ENCODE measurements at places on chromosomes 16 and 17.

GRCh38 chr17:29567554-29568330 lies 759 bp upstream of the TP53I13 start:
- H3K27me3 ChIP-seq, result no peaks in the 10 kb centered on the region
- H3K27ac ChIP-seq, result peak overlapping the region; percentile 91
- H3K4me1 ChIP-seq, result peaks cover 23% of the 10 kb centered on the region
- peak; percentile 73 for DNase-seq
- H3K4me3 ChIP-seq, result peak overlapping the region; percentile 97
- H3K36me3 ChIP-seq, result no peaks in the 10 kb centered on the region

GRCh38 chr17:7306911-7307685 lies at the start of gene EIF5A:
EIF5A (plus strand) TSS chr17:7307628; CDS start chr17:7309636, 2,008 bp downstream.
- H3K36me3 ChIP-seq, result peaks cover 24% of the 10 kb centered on the region
- peak; percentile 96 for DNase-seq
- H3K4me3 ChIP-seq, result peak within 1 kb of the TSS; percentile 88

- peaks cover 25% of the 10 kb centered on the region for H3K4me1 ChIP-seq
- H3K27ac ChIP-seq, result peak overlapping the region; percentile 64
- DNase-seq, result no peak
- H3K36me3 ChIP-seq, result peaks cover 13% of the 10 kb centered on the region
- H3K4me3 ChIP-seq, result peak overlapping the region; percentile 29
Observed at GRCh38 chr17:75124041-75124818, 7.3 kb downstream of the NT5C start.

DNA sequence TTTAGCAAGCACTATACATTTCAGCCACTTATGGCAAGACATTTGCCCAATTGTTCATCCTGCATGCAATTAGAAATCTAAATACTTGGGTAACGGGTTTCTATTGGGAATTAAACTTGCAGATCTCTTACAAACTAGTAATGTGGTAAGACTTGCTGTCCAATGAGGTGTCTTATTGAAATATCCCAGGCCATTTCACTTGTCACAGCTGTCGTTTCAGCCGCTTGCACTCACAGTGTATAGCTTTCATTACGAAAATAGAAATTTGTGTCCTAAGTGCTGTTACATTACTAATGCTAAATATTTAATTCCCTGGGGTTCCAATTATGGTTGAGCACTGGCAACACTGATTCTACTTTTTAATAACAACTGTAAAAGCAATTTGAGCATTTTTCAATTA lies 40.3 kb upstream of the IRX5 start:
- H3K27me3 ChIP-seq, result no peaks in the 10 kb centered on the region
- H3K4me1 ChIP-seq, result no peaks in the 10 kb centered on the region
- H3K36me3 ChIP-seq, result no peaks in the 10 kb centered on the region
- DNase-seq, result no peak
- H3K27ac ChIP-seq, result no peak overlapping the region

GRCh38 chr17:29650396-29650795 lies 27.7 kb upstream of the CORO6 start:
- no peaks in the 10 kb centered on the region for H3K27me3 ChIP-seq
- peak overlapping the region; percentile 72 for H3K27ac ChIP-seq
- no peak for DNase-seq
- H3K36me3 ChIP-seq, result peaks cover 28% of the 10 kb centered on the region

DNA sequence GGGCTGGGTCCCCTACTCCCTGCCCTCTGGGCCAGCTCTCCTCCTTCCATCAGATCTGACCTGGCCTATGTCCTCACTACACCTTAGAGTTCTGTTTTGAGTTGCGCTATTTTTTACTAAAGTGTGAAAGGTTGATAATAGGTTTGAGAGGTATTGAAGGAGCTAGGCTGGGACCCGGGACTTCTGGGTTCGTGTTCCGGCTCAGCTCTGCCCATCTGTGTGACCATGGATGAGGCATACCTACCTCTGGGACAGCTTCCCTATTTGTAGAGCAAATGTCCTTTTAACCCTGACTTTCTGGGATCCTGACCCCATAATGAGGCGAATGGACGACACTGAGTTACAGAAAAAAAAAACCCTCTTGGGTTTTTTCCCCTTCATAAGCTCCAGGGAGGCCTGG lies 36.0 kb downstream of the IL21R start:
- peaks cover 5% of the 10 kb centered on the region for H3K36me3 ChIP-seq
- DNase-seq, result no peak
- peaks cover 2% of the 10 kb centered on the region for H3K4me1 ChIP-seq
- no peak overlapping the region for H3K4me3 ChIP-seq
- H3K27ac ChIP-seq, result no peak overlapping the region
- no peaks in the 10 kb centered on the region for H3K27me3 ChIP-seq

GRCh38 chr16:81863630-81864352 lies 84.7 kb downstream of the PLCG2 start:
- H3K4me1 ChIP-seq, result peaks cover 56% of the 10 kb centered on the region
- no peaks in the 10 kb centered on the region for H3K27me3 ChIP-seq
- peak; percentile 53 for DNase-seq
- peaks cover 27% of the 10 kb centered on the region for H3K36me3 ChIP-seq
- peak overlapping the region; percentile 92 for H3K27ac ChIP-seq

- H3K27ac ChIP-seq, result no peak overlapping the region
- DNase-seq, result no peak
- no peaks in the 10 kb centered on the region for H3K4me1 ChIP-seq
- H3K36me3 ChIP-seq, result no peaks in the 10 kb centered on the region
- H3K27me3 ChIP-seq, result peaks cover 15% of the 10 kb centered on the region
Observed at GRCh38 chr16:88317613-88317965, 65.2 kb upstream of the ZNF469 start.

- H3K27me3 ChIP-seq, result no peaks in the 10 kb centered on the region
- H3K4me3 ChIP-seq, result no peak overlapping the region
- H3K36me3 ChIP-seq, result no peaks in the 10 kb centered on the region
Observed at GRCh38 chr16:15548482-15548891, 94.5 kb downstream of the MARF1 start.

DNA sequence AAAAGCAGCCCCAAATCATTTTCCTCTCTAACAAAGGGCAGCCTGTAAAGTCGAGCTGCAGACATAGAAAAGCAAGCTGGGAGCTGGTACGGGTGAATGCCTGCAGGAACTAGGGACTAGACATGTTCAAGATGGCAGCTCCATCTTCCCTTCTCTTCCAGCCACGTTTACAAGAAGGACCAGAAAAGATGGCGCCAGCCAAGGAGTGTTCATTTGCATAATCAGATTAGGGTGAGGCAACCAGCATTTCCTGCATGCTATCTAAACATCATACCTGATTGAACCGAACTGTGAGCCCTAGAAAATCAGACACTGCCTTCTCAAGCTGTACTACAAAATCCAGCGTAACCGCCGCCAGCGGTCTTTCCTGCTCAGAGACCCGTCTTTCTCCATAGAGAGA lies 896.8 kb downstream of the CDH11 start:
- no peak overlapping the region for H3K27ac ChIP-seq
- no peak for DNase-seq
- no peaks in the 10 kb centered on the region for H3K36me3 ChIP-seq
- H3K27me3 ChIP-seq, result no peaks in the 10 kb centered on the region
- H3K4me1 ChIP-seq, result no peaks in the 10 kb centered on the region
- H3K4me3 ChIP-seq, result no peak overlapping the region

- H3K27ac ChIP-seq, result no peak overlapping the region
- peaks cover 4% of the 10 kb centered on the region for H3K27me3 ChIP-seq
- no peak for DNase-seq
- no peaks in the 10 kb centered on the region for H3K4me1 ChIP-seq
- H3K36me3 ChIP-seq, result peaks cover 2% of the 10 kb centered on the region
- H3K4me3 ChIP-seq, result no peak overlapping the region
Observed at GRCh38 chr16:17548825-17549224, 78.1 kb upstream of the XYLT1 start.

DNA sequence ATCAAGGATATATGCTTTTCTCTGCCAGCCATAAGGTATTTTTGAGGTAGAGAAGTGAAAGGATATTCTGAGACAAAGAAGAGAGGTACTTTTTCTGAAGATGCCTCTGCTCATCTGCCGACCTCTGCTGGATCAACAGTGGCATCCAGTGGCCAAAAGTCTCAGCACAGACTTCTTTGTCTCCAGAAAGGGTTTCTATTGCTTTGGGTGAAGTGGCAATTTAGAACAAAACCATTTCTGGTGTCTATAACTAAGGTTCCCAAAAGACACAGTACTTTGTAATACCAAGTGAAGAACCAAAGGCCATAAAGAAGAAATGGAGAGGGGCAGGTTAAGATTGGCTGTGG lies 155.2 kb upstream of the C17orf78 start:
- no peaks in the 10 kb centered on the region for H3K27me3 ChIP-seq
- peaks cover 5% of the 10 kb centered on the region for H3K36me3 ChIP-seq
- peak; percentile 15 for DNase-seq

DNA sequence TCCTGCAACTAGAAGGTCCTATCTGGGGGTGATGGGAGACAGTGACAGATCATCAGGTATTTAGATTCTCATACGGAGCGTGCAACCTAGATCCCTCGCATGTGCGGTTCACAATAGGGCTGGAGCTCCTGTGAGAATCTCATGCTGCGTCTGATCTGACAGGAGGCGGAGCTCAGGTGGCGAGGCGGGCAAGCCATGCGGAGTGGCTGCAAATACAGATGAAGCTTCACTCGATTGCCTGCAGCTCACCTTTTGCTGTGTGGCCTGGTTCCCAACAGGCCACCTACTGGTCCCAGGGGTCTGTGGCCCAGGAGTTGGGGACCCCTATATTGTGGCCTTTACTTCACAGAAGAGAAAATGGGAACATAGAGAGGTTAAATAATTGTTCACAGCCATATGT lies 200.4 kb downstream of the IRF8 start:
- DNase-seq, result no peak
- no peak overlapping the region for H3K27ac ChIP-seq
- H3K4me1 ChIP-seq, result no peaks in the 10 kb centered on the region
- H3K4me3 ChIP-seq, result no peak overlapping the region
- no peaks in the 10 kb centered on the region for H3K36me3 ChIP-seq

GRCh38 chr16:85573696-85574641 lies 39.2 kb upstream of the GSE1 start:
- DNase-seq, result no peak
- H3K4me1 ChIP-seq, result peaks cover 50% of the 10 kb centered on the region
- H3K27ac ChIP-seq, result no peak overlapping the region
- peaks cover 4% of the 10 kb centered on the region for H3K36me3 ChIP-seq
- H3K4me3 ChIP-seq, result no peak overlapping the region

DNA sequence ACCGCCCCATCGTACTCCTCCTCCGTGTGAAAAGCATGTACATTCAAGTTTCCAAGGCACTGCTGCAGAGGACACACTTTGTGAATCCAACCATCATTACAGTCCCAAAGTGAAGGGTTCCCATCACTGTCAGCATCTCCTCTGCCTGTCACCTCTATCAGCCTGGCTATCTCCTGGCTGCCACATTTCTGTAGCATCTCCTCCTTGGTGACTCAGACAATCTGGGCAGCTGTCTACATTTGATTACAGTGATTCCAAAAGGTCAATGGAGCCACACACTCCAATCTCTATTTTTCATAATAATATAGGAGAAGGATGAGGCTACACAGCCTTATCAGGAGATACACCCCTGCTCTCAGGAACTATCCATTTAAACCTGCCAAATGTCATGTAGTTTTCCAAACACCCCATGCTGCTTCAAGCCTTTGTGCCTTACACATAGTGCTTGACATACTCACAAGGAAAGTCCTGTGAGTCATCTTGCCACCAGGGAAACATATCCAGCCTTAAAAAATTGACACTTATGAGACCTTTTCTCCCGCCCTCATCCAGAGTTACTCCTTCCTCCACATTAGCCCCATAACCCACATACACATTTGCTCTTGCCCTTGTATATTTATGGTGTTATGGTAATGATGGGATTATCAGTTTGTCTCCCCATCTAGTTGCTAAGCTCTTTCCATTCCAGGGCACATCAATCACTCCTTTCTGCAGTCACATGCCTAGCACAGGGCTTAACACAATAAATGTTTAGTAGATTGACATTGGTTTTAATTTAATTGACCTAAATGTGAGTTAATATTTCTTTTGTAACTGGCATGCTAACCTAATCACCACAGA lies 250.1 kb upstream of the CDH5 start:
- no peak overlapping the region for H3K27ac ChIP-seq
- DNase-seq, result no peak
- no peaks in the 10 kb centered on the region for H3K36me3 ChIP-seq
- H3K27me3 ChIP-seq, result no peaks in the 10 kb centered on the region
- no peak overlapping the region for H3K4me3 ChIP-seq

GRCh38 chr17:31524926-31525800 lies 133.7 kb downstream of the RAB11FIP4 start:
- peaks cover 28% of the 10 kb centered on the region for H3K36me3 ChIP-seq
- DNase-seq, result peak; percentile 91
- no peak overlapping the region for H3K4me3 ChIP-seq
- peaks cover 4% of the 10 kb centered on the region for H3K4me1 ChIP-seq
- H3K27me3 ChIP-seq, result no peaks in the 10 kb centered on the region
- no peak overlapping the region for H3K27ac ChIP-seq

DNA sequence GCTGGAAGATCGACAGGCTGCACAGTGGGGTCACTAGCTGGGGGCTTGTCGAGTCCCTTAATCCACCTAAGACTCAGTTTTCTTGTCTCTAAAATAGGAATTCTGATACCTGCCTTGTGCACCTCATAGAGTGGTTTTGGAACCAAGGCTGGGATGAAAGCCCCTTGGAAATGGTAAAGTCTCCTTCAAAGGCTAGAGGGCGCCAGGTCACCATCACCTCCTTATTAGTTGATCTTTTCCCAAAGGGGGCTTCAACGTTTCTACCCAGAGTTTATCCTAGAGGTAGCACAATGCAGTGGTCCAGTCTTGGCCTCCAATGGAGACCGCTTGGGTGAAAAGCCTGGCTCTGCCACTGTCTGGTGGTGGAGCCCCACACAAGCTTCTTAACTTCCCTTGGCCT lies 158.2 kb downstream of the AIPL1 start:
- no peaks in the 10 kb centered on the region for H3K36me3 ChIP-seq
- no peak for DNase-seq
- H3K27me3 ChIP-seq, result peaks cover 14% of the 10 kb centered on the region
- H3K27ac ChIP-seq, result no peak overlapping the region
- H3K4me3 ChIP-seq, result no peak overlapping the region

- no peak overlapping the region for H3K4me3 ChIP-seq
- H3K4me1 ChIP-seq, result peaks cover 49% of the 10 kb centered on the region
- H3K27ac ChIP-seq, result no peak overlapping the region
- DNase-seq, result no peak
Observed at GRCh38 chr17:57601143-57601735, 143.9 kb downstream of the CCDC182 start.

DNA sequence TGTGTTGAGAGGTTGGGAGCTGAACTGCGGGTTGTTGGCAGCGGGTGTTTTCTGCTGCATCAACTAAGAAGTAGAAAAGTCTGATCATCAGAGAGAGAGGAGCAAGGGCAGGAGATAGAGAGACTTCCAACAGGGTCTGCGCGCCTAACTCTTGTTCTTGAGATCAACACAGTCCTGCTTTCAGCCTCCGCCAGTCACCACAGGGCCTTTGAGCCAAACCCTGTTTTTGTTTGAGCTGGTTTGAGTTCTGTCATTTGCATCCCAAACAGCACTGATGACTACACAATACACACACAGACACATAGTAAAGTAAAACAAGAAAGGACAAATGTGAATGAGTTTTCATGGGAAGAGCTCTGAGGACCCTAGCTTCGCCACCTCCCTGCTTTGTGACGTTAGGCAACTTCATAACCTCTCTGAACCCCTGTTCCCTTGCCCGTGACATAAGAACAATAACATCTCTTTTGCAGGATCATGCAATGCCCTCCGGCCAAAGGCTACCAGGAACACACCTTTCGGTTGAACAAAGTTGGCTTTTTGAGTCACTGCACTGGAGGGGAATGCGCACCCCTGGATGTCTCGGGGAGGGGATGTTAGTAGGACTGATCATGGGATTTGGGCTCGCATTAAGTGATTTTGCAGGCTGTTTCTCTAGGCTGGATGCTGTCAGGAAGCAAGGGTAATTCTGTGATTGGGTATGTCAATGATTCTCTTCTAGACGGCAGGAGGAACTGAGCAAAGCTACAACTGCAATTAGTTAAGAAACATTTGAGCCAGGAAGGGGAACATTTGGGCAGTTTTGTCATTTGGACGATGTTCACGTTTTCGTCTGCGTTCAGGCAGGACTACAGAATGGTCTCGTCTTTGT lies 92.3 kb downstream of the C16orf78 start:
- no peaks in the 10 kb centered on the region for H3K36me3 ChIP-seq
- no peak for DNase-seq
- H3K4me1 ChIP-seq, result peaks cover 23% of the 10 kb centered on the region
- H3K27ac ChIP-seq, result no peak overlapping the region
- H3K4me3 ChIP-seq, result no peak overlapping the region

All from memory B cell (primary cell).